ENCODE measurements at places on chromosomes 1 and 21. TPM values are rescaled to one million over a fixed set of nuclear protein-coding genes. Genes with fewer than 3 reads are reported as not detected.

GRCh38 chr21:28781602-28782276, 210.9 kb downstream of the LTN1 start:
- H3K4me1 ChIP-seq, result no peaks in the 10 kb centered on the region
- H3K27ac ChIP-seq, result no peak overlapping the region
- DNase-seq, result no peak

DNA sequence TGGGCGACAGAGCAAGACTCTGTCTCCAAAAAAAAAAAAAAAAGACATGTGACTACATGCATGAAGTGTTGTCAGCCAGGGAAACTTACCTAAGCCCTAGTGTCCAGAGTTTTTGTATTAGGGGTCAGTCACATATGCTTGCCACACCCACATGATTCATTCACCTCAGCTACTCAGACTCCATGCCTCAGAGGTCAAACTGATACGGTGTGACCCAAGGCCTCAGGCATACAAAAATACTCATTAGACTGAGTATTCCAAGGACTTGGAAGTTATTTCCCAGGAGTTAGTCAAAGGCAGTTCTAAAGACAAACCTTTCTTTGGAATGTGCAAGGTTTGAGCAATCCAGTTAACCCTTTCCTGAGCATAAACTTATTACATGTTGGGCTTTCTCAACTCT, 6.3 kb upstream of the TRIM33 start:
- H3K36me3 ChIP-seq, result no peaks in the 10 kb centered on the region
- peaks cover 3% of the 10 kb centered on the region for H3K27me3 ChIP-seq
- H3K27ac ChIP-seq, result no peak overlapping the region
- peaks cover 6% of the 10 kb centered on the region for H3K4me1 ChIP-seq
- H3K4me3 ChIP-seq, result no peak overlapping the region

DNA sequence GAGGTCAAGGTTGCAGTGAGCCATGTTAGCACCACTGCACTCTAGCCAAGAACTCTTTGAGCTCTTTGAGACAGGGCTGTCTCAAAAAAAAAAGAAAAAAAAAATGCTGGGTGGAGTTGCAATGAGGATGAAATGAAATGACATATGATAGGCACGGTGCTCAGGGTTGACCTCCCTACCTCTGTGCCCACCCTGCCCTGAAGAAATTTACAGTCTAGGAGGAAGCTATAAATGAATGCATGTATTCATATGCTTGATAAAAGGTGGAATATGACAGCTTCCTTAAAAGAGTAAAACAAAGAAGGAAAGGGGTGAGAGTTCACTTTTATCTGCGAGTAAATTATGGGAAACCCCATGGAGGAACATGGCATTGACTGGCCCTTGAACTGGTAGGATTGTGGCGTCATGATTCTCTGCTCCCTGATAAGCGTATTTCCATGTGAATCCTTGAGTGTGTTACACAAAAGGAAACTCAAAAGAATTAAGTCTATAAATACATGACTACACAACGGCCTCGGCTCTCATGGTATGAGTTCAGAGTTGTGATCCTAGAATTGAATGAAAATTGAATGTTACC, 59.0 kb upstream of the RAVER2 start:
- no peak overlapping the region for H3K27ac ChIP-seq
- no peak for DNase-seq
- no peaks in the 10 kb centered on the region for H3K27me3 ChIP-seq
- no peaks in the 10 kb centered on the region for H3K4me1 ChIP-seq
- H3K36me3 ChIP-seq, result no peaks in the 10 kb centered on the region

DNA sequence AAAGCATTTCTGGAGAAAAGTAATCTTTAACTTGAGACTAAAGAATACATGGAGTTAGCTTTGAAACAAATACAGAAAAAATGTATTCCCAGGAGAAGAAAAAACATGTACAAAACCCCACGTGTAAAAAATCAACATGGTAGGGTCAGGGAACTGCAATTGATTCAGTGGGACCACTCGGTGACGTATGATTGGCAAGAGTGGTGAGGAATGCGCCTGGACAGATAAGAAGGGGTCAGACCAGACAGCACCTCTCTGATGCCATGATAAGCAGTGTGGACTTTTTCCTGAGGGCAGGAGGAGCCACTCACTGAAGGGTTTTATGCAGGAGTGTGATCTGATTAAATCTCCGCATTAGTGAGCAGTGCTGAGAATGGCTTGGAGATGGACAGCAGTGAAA, 142.5 kb downstream of the DAB1 start:
- no peaks in the 10 kb centered on the region for H3K27me3 ChIP-seq
- H3K36me3 ChIP-seq, result no peaks in the 10 kb centered on the region
- no peak overlapping the region for H3K4me3 ChIP-seq

Gene FLVCR1
- total RNA-seq, result 8.4 TPM

Gene NMNAT2
- total RNA-seq, result not detected

Measured in CD4-positive, alpha-beta T cell (primary cell).